COLO829 (cell line): ENCODE measurements at places on chromosomes 13 and 19.

- no peak for DNase-seq
These were observed 338.4 kb downstream of the FOXO1 start for GRCh38 chr13:40328091-40328490.

DNA sequence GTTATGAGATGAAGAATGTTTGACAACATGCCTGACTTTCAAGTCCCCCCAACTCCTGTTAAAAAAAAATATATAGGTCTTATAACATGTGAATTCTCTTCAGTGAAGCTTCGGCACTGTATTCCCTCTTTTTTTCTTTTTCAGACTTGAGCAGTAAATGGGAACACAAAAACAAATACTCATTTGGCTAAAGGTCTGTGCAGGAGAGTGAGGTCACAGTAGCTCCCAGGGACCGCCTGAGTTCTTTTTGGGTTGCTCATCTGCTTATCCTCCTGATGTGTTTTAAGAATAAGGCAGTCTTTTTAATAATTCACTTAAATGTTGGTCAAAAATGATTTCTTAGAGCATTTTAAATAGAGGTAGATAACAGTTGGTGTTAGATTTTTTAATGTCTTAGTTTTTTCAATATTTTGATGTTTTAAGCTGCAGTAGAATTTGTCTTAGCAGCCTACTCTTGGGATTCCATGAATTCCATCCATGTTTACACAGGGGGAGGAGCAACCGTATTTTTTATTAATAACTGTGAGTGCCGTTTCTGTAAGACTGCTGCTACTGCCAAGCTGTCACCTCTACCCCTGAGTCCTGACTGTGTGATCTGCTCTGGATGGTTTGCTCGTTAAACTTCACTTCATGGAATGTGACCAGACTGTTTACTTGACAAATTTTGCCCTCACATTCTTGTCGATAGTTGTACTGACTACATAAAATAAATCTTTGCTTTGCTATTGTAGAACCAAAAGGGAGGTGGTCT is 14.9 kb downstream of the HNRNPM start:
- DNase-seq, result no peak

DNA sequence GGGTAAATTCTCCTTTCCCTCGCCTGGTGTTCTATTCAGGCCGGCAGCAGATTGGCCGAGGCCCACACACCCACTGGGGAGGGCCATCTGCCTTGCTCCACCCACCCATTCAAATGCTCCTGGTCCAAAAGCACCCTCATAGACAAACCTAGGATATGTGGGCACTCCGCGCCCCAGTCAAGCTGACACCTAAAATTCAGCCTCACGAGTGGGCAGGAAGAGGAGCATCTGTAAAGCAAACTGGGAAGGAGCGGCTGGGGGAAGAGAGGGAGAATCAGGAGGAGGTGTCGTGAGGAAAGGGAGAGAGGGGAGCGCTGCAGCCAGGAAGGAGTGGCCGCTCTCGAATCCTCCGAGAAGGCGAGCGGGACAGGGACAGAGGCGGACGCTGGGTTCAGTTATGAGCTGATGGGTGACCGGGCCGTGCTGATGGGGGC is 136.9 kb downstream of the USP12 start:
- no peak for DNase-seq

GRCh38 chr19:39328046-39328705 is 7.5 kb upstream of the LRFN1 start:
- DNase-seq, result peak; percentile 77

- peak; percentile 10 for DNase-seq
These were observed at the start of gene ZNF578 for GRCh38 chr19:52453324-52454094. TSS of gene ZNF578 (plus strand) at chr19:52453553. CDS start at chr19:52501846, 48,293 bp downstream.
